ENCODE measurements at places on chromosomes 3 and 15. TPM values are rescaled to one million over a fixed set of nuclear protein-coding genes. Genes with fewer than 3 reads are reported as not detected.
A peak's percentile ranks its signal among the peaks of the same experiment; 100 is the strongest.

GRCh38 chr15:77295446-77295845 lies 124.5 kb downstream of the PEAK1 start:
- no peak for DNase-seq

DNA sequence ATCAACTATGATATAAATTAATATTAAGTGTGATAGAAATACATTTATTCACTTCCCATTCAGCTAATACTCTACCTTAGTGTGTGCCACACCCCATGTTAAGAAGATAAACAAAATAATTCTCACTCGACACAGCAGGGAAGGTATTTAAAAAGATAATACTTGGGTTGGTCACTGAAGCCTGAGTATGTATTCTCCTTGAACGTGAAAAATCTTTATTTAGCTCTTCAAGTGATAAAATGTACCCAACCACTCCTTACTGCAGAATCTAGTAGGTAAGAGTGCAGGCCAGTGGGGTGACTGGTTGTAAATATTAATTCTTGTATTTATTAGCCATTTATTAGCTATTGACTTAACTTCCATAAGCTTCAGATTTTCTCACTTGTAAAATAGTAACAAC lies 372.7 kb upstream of the THBS1 start:
- no peak for DNase-seq

GRCh38 chr3:187012609-187013051 lies 82.3 kb downstream of the ST6GAL1 start:
- no peak for DNase-seq

The ATP10A gene
- polyA plus RNA-seq = 2.8 TPM

DNA sequence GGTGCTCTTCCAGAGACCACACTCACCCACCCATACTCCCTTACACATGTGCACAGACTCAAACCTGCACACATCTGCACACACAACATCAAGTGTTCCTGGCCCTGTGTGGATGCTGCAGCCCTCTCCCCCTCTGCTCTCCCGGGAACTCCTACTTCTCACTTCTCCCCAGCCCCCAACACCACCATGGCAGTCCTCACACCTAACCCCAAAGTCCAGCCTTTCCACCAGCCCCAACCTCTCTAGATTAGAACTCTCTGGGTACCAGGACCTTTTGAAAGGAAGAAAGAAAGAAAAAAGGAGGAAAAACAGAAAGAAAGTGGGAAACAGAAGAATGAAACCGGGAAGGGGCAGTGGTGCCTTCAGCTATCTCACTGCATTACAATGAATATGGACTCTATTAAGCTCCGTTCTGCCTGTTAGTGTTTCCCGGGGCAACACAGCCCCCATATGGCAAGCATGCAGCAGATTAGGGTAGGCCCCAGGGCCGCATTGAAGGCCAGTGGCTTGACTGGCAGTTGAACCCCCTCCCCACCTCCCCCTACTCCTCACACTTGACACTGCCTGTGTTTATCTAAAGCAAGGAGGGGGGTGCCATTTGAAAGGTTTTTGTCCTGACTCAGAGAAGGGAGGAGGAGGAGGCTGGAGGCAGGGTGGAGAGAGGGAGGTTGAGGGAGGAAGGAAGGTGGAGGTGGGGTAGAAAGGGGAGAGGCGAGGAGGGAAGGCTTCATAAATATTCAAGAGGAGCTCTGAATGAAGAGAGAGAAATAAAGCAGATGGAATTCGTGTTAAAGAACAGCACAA lies 30.1 kb downstream of the BOC start:
- DNase-seq = peak; percentile 38

The CISH gene
- polyA plus RNA-seq = 33.6 TPM

DNA sequence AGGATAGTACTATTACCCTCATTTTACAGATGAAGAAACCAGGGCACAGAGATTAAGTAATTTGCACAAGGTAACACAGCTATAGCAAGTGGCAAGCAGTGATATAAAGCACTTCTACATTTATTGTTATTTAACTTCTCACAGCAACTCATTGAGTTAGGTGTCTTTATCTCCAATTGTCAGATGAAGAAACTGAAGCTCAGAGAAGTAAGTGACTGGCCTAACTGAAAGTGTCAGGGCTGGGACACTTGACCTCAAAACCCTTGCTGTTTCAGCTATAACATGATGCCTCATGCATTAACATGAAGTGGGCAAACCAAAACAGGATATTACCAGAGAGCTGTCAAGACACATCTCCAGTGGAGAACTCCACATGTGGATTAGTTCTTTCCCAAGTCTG lies 65.8 kb upstream of the LEKR1 start:
- no peak for DNase-seq

The CCDC9B gene
- polyA plus RNA-seq = 4.2 TPM

Measured in left renal pelvis (tissue), 4 donors.